Lung microvascular endothelial cell (primary cell): ENCODE measurements at places on chromosomes 16 and 17. TPM values are rescaled to one million over a fixed set of nuclear protein-coding genes. Genes with fewer than 3 reads are reported as not detected.

The TEKT5 gene
- not detected in 2 replicates for total RNA-seq

The ASGR2 gene
- total RNA-seq, result not detected in 2 replicates

The FZD2 gene
- under 0.01 and 0.22 TPM in 2 replicates for total RNA-seq

The ABCC12 gene
- total RNA-seq, result not detected in 2 replicates

The SLC13A2 gene
- not detected in 2 replicates for total RNA-seq

The HIGD1B gene
- total RNA-seq, result not detected in 2 replicates

The MPO gene
- 0.22 TPM in 1 of 2 replicates, not detected in the other for total RNA-seq

The KRTAP9-2 gene
- total RNA-seq, result not detected in 2 replicates

The GPRC5C gene
- 0.22 and 0.40 TPM in 2 replicates for total RNA-seq

The TELO2 gene
- total RNA-seq, result 10.2 and 17.9 TPM in 2 replicates

The ULK2 gene
- total RNA-seq, result 15.3 and 35.5 TPM in 2 replicates

The NPIPB8 gene
- 0.20 TPM in 1 of 2 replicates, not detected in the other for total RNA-seq

GRCh38 chr16:4051591-4051990 lies 64.7 kb downstream of the ADCY9 start:
- no peak for DNase-seq

GRCh38 chr17:46878055-46878454 lies 26.7 kb downstream of the WNT9B start:
- no peak for DNase-seq

GRCh38 chr16:85600078-85600477 lies 13.0 kb upstream of the GSE1 start:
- no peak for DNase-seq

- no peak for DNase-seq
These were observed 9.8 kb downstream of the CA5A start for GRCh38 chr16:87926246-87927194.

- no peak for DNase-seq
These were observed 12.5 kb downstream of the PLLP start for GRCh38 chr16:57271867-57272495.

DNA sequence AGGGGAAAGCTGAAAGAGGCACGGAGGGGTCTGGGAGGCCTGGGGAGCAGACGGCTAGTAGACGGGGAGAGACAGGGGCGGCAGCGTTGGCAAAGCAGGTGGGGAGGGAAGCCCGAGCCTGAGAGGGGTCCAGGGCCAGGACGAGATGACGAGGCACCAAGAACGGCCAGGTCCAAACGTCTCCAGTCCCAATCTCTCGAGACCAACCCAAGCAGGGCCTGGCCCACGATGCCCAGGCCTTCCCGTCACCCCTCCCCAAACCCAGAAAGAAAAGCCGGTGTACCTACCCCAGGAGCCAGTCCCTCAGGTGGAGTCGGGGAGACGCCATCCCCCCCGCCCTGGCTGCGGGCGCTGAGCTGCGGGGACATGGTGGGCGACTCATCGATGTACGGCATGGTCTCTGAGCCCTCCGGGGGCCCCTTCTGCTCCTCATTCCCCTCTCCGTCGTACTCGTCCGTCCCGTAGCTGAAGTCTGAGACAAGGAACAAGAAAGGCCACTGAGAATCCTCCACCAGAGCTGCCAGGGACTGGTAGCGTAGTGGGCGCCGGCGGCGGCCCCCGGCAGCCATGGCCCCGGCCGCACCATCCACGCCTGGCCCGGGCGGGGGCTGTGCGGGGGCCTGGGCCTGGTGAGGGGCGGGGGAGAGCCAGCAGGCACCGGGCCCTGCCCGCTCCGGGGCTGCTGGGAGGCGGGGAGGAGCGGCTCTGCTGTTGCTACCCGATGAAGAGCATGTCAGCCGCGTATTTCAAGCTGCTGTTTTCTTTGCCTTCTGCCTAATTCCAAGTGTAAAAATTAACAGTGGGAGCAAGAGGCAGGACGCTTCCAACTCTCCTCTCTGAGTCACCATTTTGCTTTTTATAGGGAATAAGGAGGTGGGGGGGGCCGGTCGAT lies 54.6 kb downstream of the ABR start:
- DNase-seq, result no peak

GRCh38 chr17:49835472-49835871 lies 12.4 kb downstream of the TAC4 start:
- DNase-seq, result no peak

- no peak for DNase-seq
These were observed 10.5 kb downstream of the CBFB start for GRCh38 chr16:67039260-67040020.

- DNase-seq, result no peak
These were observed 46.5 kb downstream of the FAM222B start for GRCh38 chr17:28796062-28796461.

- no peak for DNase-seq
These were observed 8.7 kb upstream of the ATP2A3 start for GRCh38 chr17:3972931-3973330.

DNA sequence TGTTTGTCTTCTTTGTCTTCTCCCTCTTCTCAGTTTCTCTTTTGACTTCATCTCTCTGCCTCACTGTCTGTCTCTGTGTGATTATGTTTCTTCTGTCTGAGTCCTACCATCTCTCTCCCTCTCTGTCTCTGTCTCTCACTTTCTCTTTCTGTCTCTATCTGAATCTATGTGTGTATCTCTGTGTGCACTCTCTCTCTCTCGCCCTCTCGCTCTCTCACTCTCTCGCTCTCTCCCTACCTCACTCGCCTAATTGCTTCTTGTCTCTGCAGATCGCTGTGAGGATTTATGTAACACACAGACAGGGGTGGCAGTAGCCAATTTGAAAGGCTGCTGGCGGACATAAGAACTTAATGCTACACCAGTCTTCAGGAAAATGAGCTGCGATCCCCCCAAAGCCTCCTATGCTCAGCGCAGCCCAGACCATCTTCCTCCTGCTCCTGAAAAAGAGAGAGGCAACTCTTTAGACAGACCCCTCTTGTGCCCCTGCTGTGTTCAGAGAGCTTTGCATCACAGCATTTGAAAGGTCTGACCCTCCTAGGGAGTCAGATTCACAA lies 140.9 kb downstream of the CCT6B start:
- no peak for DNase-seq

DNA sequence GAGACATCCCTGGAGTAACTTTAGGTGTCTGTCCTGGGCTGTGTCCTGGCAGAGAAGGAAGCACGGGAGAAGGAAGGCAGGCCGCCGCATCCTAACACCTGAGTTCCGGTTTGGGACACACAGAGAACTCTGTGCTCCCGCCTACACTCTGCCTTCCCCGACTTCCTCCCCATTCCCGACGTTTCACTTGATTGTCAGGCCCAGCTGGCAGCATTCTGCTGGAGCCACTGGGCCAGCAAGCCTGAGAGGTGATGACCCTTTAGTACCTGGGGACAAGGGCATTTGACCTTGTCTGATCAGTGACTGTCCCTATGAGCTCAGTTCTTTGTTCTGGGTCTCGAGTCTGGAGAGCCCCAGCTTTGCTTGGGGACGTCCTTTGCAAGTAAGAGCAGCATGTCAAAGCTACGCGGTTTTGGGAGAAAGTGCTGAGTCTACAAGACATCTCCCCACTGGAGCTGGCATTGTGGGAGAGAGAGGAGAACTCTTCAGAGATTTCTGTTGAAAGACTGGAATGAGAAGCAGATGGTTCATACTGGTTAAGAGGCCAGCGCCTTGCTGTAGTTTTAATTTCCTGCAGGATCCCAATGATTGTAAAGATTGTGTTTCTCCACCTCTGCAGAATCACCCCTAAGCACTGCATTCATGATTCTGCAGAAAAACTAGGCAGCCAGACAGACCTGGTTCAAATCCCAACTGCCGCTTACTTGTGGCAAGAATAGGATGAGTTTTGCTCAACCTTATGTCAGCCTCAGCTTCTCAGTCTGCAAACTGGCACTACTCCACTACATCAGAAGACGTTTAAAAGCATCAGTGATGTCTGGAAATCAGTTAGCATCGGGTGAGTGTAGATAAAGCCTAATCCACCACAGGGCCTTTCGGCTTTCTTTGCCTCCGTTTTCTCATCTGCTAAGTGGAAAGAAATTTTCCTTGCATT lies 20.6 kb downstream of the ABAT start:
- DNase-seq, result no peak

- DNase-seq, result no peak
These were observed 740.3 kb upstream of the SOX9 start for GRCh38 chr17:71380535-71380934.

DNA sequence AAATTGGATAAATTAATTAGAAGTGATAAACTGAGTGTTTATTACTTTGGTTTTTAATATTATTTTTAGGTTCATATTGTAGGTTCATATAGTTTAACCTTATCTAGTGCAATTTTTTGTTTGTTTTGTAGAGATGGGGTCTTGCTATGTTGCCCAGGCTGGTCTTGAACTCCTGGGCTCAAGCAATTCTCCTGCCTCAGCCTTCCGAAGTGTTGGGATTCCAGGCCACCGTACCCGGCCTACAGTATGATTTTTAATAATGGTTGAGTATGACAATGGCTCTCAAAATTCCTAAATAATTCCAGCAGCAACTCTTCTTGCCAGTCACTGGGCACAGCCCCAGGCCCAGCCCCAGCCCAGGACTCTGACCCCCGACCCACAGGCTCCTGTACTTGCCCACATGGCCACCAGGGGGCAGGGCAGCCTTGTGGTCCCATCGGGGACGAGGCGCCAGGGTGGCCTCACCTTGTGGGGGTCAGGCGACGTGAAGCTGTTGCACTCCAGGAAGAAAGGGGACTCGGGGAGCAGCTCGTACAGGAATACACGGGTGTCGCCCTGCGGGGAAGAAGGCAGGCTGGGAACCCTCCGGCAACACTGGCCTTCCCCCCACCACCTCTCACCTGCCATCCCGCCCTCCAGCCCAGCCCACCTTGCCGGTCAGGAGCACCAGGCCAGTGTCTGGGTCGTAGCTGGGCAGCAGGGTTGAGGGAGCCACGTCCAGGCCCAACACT lies 7.9 kb upstream of the PAM16 start:
- peak; percentile 30 for DNase-seq

DNA sequence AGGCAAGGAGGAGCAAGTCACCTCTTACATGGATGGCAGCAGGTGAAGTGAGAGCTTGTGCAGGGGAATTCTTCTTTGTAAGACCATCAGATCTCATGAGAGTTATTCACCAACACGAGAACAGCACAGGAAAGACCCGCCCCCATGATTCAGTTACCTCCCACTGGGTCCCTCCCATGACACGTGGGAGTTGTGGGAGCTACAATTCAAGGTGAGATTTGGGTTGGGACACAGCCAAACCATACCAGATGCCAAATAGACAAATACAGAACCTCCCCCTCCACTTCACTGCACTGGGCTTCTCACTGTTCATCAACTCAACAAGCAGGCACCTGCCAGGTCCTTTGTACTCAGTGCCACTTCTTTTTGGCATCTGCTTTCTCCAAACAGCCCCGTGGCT lies 100.2 kb downstream of the WSCD1 start:
- DNase-seq, result no peak

- no peak for DNase-seq
These were observed 582.3 kb downstream of the WWOX start for GRCh38 chr16:78681743-78682142.

GRCh38 chr16:85690469-85691064 lies 1.8 kb upstream of the GINS2 start:
- no peak for DNase-seq

DNA sequence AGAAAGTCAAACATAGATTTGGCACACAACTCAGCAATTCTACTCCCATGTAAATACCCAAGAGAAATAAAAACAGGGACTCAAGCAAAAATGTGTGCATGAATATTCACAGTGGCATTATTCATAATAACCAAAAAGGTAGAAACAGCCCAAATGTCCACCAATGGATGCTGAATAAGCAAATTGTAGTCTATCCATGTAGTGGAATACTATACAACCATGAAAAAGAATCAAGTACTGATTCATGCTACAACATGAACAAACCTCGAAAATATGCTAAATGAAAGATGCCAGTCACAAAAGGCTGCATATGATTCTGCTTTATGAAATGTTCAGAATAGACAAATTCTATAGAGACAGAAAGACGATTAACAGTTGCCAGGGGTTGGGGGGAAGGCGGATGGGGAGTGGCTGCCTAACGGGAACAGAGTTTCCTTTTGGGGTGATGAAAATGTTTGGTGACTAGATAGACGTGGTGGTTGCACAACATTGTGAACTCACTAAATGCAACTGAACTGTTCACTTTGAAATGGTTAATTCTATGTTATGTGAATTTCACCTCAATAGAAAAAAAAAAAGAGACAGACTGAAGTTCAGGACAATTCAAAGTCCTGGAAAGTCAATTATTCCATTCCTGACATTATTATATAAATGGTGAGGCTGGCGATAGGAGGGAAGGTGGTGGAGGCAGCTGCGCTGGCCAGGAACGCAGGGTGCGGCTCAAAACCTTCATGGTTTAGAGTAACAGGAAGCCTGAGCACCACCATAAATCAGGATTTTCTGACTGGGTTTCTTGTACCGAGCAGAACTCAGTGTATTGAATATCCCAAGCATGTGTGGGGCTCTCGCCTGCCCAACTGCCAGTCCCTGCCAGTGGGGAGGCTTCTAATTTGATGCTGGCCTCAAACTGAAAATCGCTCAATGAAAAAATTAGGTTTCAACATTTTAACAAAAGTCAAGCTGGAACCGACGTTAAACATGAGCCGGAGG lies 300.9 kb downstream of the C16orf95 start:
- peak; percentile 7 for DNase-seq

DNA sequence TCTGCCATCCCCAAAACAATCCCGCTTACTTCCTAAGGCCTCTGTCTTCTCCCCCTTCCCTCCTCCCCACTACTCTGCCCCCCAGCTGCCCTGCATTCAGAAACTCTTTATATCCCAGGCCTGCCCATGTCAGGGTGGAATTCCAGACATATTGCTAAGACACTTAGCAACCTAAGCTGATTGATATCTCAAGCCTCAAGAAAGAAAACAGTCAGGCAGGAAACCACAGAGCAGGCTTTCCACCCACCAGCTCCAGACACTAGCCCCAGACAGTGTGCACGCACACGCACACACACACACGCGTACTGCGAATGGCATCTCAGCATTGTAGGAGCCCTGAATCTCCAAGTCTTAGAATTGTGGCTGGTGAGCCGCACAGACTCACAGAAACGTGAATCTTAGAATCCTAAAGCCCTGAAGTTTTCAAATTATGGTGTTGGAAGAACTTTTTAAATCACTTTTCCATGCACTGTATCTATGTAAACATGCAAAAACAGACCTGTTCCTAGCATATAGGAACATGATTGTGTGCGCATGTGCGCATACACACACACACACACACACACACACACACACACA lies 8.8 kb upstream of the LPCAT2 start:
- DNase-seq, result no peak

DNA sequence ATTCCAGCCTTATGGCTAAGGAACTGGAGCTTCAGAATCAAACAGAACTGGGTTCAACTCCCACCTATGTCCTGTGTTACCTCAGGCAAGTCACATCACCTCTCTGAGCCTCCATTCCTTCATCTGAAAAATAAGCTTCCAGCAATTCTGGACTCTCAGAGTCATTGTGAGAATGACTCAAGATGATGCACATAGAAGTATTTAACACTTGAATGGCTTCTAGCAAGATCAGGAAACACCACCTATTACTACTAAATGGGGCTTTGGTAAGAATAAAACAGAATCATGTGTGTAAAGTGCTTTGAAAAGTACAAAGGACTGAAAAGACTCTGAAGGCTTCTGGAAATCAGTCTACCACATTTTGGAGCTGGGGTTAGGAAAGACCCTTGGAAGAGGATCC lies 30.8 kb upstream of the CALB2 start:
- DNase-seq, result no peak

- peak; percentile 42 for DNase-seq
These were observed 123.9 kb downstream of the CPPED1 start for GRCh38 chr16:12679660-12680272.
